H7 (cell line): ENCODE measurements at places on chromosomes 7 and 10.

GRCh38 chr7:39406467-39406866, 159.7 kb upstream of the YAE1 start:
- DNase-seq = no peak

GRCh38 chr7:12138421-12138820, 72.7 kb upstream of the TMEM106B start:
- DNase-seq = no peak

- no peak for DNase-seq
These were observed 8.0 kb downstream of the KLF6 start for GRCh38 chr10:3776796-3777571.

- DNase-seq = peak; percentile 56
These were observed 77.0 kb downstream of the ZMIZ1 start for GRCh38 chr10:79145517-79146470.

- DNase-seq = peak; percentile 59
These were observed 54.5 kb downstream of the RAB18 start for GRCh38 chr10:27558612-27559020.

- DNase-seq = no peak
These were observed 8.4 kb upstream of the CH25H start for GRCh38 chr10:89215511-89215910.

GRCh38 chr10:130954326-130954905, 357.1 kb downstream of the TCERG1L start:
- DNase-seq = no peak

GRCh38 chr10:28925121-28925663, 247.9 kb downstream of the BAMBI start:
- peak; percentile 72 for DNase-seq
